ENCODE measurements at places on chromosomes 5 and 9.
A peak's percentile ranks its signal among the peaks of the same experiment; 100 is the strongest.

GRCh38 chr9:130363755-130364404, 80.9 kb upstream of the ASS1 start:
- no peak for DNase-seq

GRCh38 chr5:60163762-60164161, 270.2 kb upstream of the PDE4D start:
- DNase-seq = no peak

DNA sequence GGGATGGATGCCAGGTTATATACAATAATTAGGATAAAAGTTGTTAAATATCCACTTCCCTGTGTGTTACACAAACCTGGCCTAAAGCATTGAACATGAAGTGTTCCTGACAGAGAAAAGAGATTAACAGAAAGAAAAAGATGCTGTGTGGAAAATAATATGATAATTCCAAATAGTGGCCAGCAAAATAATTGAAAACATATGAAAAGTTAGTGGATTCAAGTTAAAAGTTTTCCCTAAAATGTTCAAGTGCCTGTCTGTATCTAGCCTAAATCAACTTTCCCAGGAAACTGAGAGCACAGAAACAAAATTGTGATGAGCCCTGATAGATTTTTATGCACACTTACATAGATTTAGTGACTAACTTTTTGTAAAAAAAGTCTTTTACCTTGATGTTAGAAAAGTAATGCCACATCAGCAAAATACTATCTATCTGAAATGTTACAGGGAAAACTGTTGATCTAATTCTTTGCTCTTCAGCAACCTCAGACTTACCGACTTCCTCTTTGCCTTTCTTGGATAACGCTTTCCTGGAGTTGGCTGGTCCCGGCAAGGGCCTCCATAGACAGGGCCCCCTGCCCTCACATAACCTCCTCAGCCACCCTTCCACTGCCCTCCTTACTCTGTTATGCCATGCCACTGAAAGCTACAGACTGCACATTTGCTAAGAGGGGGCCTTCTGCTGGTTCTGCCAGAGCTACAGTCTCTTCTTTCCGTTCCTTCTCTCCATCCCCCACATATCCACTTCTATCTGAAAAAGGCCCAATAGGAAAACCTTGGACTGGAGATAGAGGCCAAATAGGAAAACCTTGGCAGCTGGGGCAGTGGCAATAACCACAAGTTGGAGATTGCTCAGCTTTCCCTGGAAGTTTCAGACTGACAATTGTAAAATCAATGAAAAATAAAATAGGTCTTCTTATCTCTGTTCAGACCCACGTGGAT, 44.4 kb downstream of the ZNF474 start:
- DNase-seq = no peak

- peak; percentile 39 for DNase-seq
These were observed 119.8 kb downstream of the LPAR1 start for GRCh38 chr9:110918316-110919049.

DNA sequence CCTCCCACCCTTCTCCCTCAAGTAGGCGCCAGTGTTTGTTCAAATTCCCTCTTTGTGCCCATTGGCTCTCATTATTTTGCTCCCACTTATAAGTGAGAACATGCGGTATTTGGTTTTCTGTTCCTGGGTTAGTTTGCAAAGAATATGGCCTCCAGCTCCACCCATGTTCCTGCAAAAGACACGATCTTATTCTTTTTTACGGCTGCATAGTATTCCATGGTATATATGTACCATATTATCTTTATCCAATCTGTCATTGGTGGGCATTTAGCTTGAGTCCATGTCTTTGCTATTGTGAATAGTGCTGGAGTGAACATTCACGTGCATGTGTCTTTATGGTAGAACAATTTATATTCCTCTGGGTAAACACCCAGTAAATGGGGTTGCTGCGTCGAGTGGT, 63.0 kb upstream of the OTULINL start:
- DNase-seq = no peak

- peak; percentile 57 for DNase-seq
These were observed 24.8 kb downstream of the PTBP3 start for GRCh38 chr9:112308588-112308987.

- DNase-seq = no peak
These were observed 51.8 kb downstream of the ELAVL2 start for GRCh38 chr9:23774266-23774665.

- DNase-seq = no peak
These were observed 10.3 kb downstream of the CNOT8 start for GRCh38 chr5:154868702-154869101.

DNA sequence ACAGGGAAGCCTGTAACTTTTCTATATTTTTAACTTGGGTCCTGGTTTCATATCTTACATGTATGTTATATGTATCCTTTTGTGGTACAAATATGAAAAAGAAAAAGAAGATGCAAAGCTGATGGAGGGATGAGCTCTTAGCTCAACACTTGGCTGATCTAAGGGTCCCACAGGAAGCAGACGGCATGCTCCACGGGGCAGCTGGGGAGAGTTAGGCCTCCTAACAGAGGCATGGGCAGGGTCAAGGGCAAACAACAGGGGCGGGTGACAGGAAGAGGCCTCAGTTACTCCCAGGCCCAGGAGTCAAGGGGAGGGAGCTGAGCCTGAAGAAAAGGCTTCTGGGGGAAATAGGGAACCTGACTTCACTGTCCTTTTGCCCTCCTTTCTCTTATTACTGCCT, 287.2 kb downstream of the ZSWIM6 start:
- no peak for DNase-seq

DNA sequence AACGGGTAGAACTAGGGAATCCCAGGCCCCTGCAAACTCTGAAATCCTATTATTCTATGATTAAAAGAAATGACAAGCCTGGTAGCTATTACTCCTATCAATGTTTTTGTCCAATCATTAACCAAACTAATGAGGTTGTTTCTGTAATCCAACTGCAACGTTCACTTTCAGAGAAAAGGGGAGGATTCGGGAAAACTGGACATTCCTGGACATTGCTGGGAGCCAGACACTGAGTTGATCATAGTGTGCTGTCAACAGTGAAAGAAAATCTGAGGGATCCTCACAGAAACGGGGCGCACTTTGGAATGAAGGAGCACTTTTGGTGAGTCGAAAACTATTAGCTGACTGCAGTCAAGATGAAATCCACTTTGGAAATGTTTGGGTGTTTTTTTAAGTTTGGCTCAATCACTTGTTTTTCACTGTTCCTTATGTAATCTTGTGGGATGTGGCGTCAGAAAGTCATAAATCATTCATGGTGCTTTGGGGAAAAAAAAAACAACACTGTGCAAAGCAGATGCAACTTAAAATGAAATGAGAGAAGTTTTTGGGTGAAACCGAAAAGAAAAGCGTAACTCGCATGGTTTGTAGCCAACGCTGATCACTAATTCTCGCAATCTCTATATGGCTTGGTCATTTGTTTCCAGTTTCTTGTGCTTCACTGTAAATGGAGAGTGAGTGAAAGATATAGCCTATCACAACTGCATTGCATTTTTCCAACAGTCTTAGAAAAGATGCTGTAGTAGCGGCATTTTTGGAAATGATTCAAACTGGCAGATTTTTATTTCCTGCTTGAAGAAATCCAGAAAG, 51.2 kb upstream of the ADRA1B start:
- DNase-seq = peak; percentile 81
